Aorta (tissue), 5 donors: ENCODE measurements at places on chromosomes 5 and 9. TPM values are rescaled to one million over a fixed set of nuclear protein-coding genes. Genes with fewer than 3 reads are reported as not detected.

DNA sequence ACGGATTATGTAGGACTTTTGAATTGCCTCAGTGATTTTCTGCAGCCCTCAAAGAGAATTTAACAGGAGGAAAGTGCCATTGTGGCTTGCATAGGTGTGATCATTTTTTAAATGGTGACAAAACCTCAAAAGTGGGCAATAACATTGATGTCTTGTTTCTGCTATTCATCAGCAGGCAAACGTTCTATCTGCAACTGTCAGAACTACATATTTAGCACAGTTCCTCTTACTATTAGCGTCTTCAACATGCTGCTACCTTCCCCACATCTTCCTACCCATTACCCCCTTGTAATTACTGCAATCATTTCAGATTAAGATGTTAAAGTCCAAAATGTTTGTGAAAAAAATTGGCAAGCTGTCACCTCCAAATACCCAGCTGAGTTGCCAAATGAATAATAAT is 254.6 kb downstream of the SMARCA2 start:
- no peak overlapping the region for H3K27ac ChIP-seq
- H3K36me3 ChIP-seq = no peaks in the 10 kb centered on the region
- H3K27me3 ChIP-seq = no peaks in the 10 kb centered on the region
- no peak for DNase-seq

The CYSRT1 gene
- not detected for total RNA-seq

- no peak overlapping the region for H3K27ac ChIP-seq
- H3K27me3 ChIP-seq = no peaks in the 10 kb centered on the region
Measured at GRCh38 chr5:73945505-73945904, 319.5 kb downstream of the ARHGEF28 start.

The PCDHB15 gene
- 10.9 TPM for total RNA-seq

The SRD5A1 gene
- total RNA-seq = 5.6 TPM

GRCh38 chr5:90644132-90644531 is 85.5 kb downstream of the ADGRV1 start:
- H3K4me1 ChIP-seq = no peaks in the 10 kb centered on the region
- H3K36me3 ChIP-seq = no peaks in the 10 kb centered on the region
- no peak overlapping the region for H3K4me3 ChIP-seq

The SEMA6A gene
- total RNA-seq = 19.8 TPM

- H3K4me1 ChIP-seq = no peaks in the 10 kb centered on the region
- H3K27me3 ChIP-seq = no peaks in the 10 kb centered on the region
- no peaks in the 10 kb centered on the region for H3K36me3 ChIP-seq
- no peak overlapping the region for H3K27ac ChIP-seq
- no peak overlapping the region for H3K4me3 ChIP-seq
Measured at GRCh38 chr9:2354856-2355696, 266.5 kb upstream of the VLDLR start.

GRCh38 chr5:112738191-112738560 is 491 bp downstream of the APC start:
- peak overlapping the region; percentile 38 for H3K4me3 ChIP-seq
- peak overlapping the region; percentile 71 for H3K27ac ChIP-seq
- DNase-seq = no peak
- H3K36me3 ChIP-seq = no peaks in the 10 kb centered on the region
- no peaks in the 10 kb centered on the region for H3K27me3 ChIP-seq
- no peaks in the 10 kb centered on the region for H3K4me1 ChIP-seq

The GPR150 gene
- not detected for total RNA-seq

- DNase-seq = no peak
- no peaks in the 10 kb centered on the region for H3K27me3 ChIP-seq
- H3K27ac ChIP-seq = no peak overlapping the region
Measured at GRCh38 chr9:8417341-8417740, 617.8 kb upstream of the DMAC1 start.

DNA sequence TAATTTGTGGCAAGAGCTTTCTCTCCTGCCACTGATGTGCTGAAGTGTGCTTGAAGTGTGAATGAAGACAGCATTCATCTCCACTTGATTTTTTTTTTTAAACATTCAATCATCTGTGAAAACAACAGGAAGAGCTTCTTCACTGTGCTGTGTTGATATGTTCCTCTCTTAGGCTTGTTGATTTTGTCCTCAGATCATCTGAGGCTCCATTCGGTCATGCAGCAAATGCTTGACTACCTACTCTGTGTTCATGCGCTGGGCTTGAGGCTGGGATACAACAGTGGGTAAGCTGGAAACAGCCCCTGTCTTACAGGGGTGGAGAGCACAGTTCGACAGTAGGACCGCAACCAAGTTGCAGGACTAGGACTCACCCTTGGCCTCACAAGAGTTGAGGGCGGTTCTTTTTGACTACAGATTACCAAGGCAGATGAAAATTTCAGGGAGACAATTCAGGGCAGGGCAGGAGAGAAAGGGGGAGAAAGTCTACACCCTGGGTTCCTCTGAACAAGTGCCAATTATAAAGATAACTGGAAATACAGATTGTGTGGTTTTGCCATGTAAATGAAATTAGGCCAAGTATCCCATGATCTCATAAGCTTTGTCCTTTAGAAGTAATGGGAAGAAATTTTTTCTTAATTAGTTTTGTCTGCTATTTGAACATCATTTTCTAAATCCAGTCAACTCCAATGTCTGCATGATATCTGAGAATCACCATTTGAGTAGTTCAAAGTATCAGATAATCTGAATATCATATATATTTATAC is 31.0 kb upstream of the F2R start:
- no peaks in the 10 kb centered on the region for H3K4me1 ChIP-seq
- no peak for DNase-seq
- no peaks in the 10 kb centered on the region for H3K27me3 ChIP-seq
- no peak overlapping the region for H3K27ac ChIP-seq

DNA sequence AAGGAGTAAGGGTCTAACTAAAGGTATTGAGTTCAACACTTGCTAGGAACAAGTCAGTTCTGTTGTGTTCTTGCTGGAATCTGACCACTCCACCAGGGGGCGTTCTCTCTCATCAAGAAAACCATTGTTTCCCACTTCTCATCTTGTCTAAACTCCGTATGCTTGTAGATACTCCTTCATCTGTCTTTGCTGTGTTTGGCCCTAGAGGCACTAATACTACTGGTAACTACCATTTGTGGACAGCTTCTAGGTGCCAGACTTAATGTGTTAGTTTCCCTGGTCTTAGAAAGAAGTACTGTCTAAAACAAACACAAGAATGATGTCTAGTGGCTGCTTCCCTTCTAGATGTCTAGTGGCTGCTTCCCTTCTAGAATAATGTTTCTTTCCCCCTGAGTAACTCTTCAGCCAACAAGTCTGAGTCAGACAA is 18.7 kb upstream of the PTPDC1 start:
- H3K36me3 ChIP-seq = no peaks in the 10 kb centered on the region
- no peaks in the 10 kb centered on the region for H3K4me1 ChIP-seq
- no peaks in the 10 kb centered on the region for H3K27me3 ChIP-seq
- H3K27ac ChIP-seq = no peak overlapping the region

The TMEFF1 gene
- total RNA-seq = 0.27 TPM

- DNase-seq = no peak
- H3K4me1 ChIP-seq = no peaks in the 10 kb centered on the region
- H3K27me3 ChIP-seq = no peaks in the 10 kb centered on the region
- no peak overlapping the region for H3K27ac ChIP-seq
Measured at GRCh38 chr9:17587113-17587512, 8.2 kb downstream of the SH3GL2 start.

The ABL1 gene
- total RNA-seq = 91.7 TPM

DNA sequence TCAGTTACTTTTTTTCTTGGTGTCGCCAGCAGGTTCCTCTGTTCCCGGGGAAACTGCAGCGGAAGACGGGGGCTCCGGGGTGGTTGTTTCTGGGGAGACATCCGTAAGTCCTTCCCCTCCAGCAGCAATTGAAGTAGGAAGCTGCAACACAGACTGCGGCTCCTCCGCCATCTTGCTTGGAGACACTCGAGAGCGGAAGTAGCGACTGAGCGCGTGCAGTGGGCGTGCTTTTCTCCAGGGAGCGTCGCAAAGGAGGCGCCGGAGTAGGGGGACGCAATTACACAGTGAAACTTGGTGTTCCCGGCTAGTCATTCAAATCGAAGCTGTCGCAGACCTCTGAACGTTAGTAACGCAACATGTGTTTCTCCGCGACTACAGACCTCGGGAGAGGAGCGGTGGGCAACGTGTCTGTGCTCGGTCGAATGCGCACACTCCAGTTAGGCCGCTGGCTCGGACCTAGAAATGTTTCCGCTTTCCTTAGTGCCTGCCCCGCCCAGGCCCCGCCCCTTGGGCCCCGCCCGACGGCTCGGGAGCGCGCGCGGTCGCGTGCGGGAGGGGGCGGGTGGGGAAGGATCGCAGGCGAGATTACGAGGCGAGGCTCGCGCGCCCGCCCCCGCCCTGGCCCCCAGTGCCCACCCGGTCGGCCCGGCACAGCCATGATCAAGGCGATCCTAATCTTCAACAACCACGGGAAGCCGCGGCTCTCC is at the start of the genes AP3S1 and ATG12:
Gene AP3S1 (plus strand): TSS at position 554 of the 707 bp plus-strand sequence. CDS start 103 bp downstream, at position 657.
Gene ATG12 (minus strand): TSS at position 184 of the 707 bp plus-strand sequence. CDS start 13 bp downstream, at position 171.
- DNase-seq = peak; percentile 96
- no peaks in the 10 kb centered on the region for H3K4me1 ChIP-seq
- peak within 1 kb of the TSS; percentile 83 for H3K4me3 ChIP-seq
- H3K36me3 ChIP-seq = no peaks in the 10 kb centered on the region
- H3K27ac ChIP-seq = peak within 1 kb of the TSS; percentile 83
- H3K27me3 ChIP-seq = no peaks in the 10 kb centered on the region

GRCh38 chr9:123119566-123119965 is 86.1 kb downstream of the GPR21 start:
- H3K27me3 ChIP-seq = no peaks in the 10 kb centered on the region
- H3K36me3 ChIP-seq = no peaks in the 10 kb centered on the region
- H3K4me1 ChIP-seq = peaks cover 3% of the 10 kb centered on the region
- H3K4me3 ChIP-seq = no peak overlapping the region

DNA sequence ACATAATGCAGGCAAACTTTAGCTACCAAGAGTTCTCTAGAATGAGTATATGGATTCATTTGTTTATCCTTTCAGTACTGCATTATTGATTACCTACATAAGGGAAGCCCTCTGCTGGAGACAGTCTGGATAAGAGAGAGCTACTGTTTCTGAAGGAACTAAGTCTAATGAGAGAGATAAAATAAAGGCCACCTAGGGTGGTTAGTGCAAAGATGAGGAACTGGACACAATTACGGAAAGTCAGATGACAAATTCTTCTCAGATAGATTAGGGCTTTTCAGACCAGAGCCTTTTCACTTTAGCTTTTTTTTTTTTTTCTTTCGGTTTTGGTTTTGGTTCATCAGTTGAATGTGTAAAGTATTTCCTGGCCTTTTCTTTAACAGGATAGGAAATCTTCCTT is 31.3 kb downstream of the ISOC1 start:
- no peak for DNase-seq
- H3K27ac ChIP-seq = no peak overlapping the region
- H3K27me3 ChIP-seq = no peaks in the 10 kb centered on the region
- no peaks in the 10 kb centered on the region for H3K4me1 ChIP-seq
- H3K36me3 ChIP-seq = no peaks in the 10 kb centered on the region
- no peak overlapping the region for H3K4me3 ChIP-seq
